Upper lobe of left lung (tissue), 6 donors: ENCODE measurements at places on chromosomes 3 and 15. TPM values are rescaled to one million over a fixed set of nuclear protein-coding genes. Genes with fewer than 3 reads are reported as not detected.

The RTP4 gene
- total RNA-seq, result 7.3 TPM

The CLDN1 gene
- 2.7 TPM for total RNA-seq

The COX17 gene
- total RNA-seq, result 32.3 TPM

DNA sequence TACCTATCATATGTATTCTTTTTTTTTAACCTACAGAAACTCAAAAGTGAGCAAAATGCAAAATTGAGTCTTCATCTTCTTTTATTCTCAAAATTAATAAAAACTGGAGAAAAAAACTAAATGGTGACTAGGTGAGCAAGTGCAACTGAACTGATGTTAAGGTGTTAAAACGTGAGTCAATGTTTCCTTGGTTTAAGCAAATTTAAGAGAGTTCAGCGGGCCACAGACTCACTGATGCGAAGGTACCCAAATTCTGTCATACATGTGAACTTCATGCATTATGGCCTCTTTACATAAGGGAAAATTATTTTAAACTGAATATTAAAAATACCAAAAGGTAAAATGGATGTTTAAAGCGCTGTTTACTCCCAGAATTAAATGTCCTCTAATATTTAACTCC lies 206.6 kb downstream of the FOXP1 start:
- no peak for DNase-seq
